ENCODE measurements at places on chromosomes 1 and 21.
A peak's percentile ranks its signal among the peaks of the same experiment; 100 is the strongest.

DNA sequence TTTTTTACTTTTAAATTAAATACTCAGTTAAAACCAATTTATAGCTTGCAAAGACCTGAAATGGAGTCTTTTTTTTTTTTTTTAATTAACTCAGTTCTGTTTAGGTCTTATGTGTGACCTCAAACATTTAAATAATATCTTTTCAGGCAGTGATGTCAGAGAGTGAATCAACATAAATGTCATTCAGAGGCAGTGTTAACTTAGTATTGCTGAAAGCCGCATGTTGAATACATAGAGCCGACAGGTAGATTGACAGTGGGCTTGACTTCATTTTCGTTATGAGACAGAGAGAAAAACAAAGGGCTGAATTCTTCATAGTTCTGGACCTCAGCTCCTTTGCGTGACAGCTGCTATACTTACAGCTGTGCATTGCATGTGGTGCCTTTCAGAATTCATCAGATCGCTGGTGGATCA lies 51.5 kb downstream of the PRDM2 start:
- H3K36me3 ChIP-seq, result no peaks in the 10 kb centered on the region
- no peak overlapping the region for H3K27ac ChIP-seq
- H3K4me1 ChIP-seq, result peaks cover 68% of the 10 kb centered on the region
- DNase-seq, result no peak
- no peaks in the 10 kb centered on the region for H3K27me3 ChIP-seq
- no peak overlapping the region for H3K4me3 ChIP-seq

DNA sequence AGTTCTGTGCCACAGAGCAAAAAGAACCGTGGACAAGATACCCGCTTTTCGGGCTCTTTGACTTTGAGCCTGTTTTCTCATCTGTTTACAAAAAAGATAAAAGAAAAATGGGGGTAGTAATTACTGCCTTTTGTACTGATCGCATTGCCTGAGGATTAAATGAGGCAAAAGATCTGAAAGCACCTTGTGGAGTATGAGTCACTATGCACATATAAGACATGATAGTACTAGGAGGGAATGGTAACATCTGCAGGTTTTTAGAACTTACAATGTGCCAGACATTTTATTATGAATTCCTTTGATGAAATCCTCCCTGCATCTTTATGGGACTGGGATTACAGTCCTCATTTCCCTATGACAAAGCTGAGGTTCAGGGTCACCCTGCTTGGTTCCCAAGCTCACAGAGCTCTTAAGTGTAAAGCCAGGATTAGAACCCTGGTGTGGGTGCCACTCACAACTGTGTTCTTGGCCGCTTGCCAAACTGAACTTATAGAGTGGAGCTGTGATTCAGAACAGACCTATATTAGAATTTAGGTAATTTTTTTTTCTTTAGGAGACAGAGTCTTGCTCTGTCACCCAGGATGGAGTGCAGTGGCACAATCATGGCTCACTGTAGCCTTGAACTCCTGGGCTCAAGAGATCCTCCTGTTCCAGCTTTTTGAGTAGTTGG lies 1.8 kb downstream of the DISC1 start:
- peak overlapping the region; percentile 1 for H3K27ac ChIP-seq
- no peaks in the 10 kb centered on the region for H3K36me3 ChIP-seq
- no peaks in the 10 kb centered on the region for H3K27me3 ChIP-seq
- H3K4me3 ChIP-seq, result no peak overlapping the region

GRCh38 chr1:225772848-225773247 lies 4.8 kb upstream of the SRP9 start:
- H3K4me3 ChIP-seq, result no peak overlapping the region
- no peak for DNase-seq
- no peaks in the 10 kb centered on the region for H3K36me3 ChIP-seq
- peaks cover 12% of the 10 kb centered on the region for H3K4me1 ChIP-seq
- peak overlapping the region; percentile 75 for H3K27ac ChIP-seq

- no peak overlapping the region for H3K4me3 ChIP-seq
- no peak overlapping the region for H3K27ac ChIP-seq
- DNase-seq, result no peak
- H3K27me3 ChIP-seq, result no peaks in the 10 kb centered on the region
- peaks cover 55% of the 10 kb centered on the region for H3K36me3 ChIP-seq
- peaks cover 5% of the 10 kb centered on the region for H3K4me1 ChIP-seq
Measured at GRCh38 chr1:1517973-1518620, 6.1 kb downstream of the ATAD3A start.

- no peak overlapping the region for H3K4me3 ChIP-seq
- no peaks in the 10 kb centered on the region for H3K27me3 ChIP-seq
- no peak overlapping the region for H3K27ac ChIP-seq
- H3K4me1 ChIP-seq, result peaks cover 36% of the 10 kb centered on the region
- DNase-seq, result peak; percentile 61
Measured at GRCh38 chr21:15221799-15222386, 157.1 kb upstream of the NRIP1 start.

All from left lung (tissue), 14 donors.